HFFc6 (cell line): ENCODE measurements at places on chromosomes 12 and 14.

DNA sequence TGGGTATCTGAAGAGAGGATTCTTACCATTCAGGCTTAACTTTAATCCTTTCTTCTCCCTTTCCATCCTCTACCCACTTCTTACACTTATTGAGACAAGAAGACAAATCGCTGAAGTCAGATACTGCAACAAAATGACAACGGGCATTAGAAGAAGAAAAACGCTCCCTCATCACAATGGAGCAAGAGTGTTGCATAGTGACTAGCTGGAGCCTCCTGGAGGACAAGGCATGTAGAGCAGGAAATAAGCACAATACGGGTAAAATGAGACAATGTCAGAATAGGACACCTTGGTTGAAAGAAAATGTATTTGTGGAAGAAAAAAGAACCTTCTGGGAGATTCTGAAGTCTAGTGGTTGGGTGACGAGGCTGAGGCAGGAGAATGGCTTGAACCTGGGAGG, 501.0 kb downstream of the RERGL start:
- no peak for DNase-seq

- DNase-seq, result no peak
These were observed 402.7 kb downstream of the SOX5 start for GRCh38 chr12:23546756-23547155.

GRCh38 chr12:56723889-56724700, 1.0 kb downstream of the NACA start:
- peak; percentile 68 for DNase-seq

GRCh38 chr12:46886541-46887041, 60.8 kb upstream of the SLC38A4 start:
- peak; percentile 69 for DNase-seq

DNA sequence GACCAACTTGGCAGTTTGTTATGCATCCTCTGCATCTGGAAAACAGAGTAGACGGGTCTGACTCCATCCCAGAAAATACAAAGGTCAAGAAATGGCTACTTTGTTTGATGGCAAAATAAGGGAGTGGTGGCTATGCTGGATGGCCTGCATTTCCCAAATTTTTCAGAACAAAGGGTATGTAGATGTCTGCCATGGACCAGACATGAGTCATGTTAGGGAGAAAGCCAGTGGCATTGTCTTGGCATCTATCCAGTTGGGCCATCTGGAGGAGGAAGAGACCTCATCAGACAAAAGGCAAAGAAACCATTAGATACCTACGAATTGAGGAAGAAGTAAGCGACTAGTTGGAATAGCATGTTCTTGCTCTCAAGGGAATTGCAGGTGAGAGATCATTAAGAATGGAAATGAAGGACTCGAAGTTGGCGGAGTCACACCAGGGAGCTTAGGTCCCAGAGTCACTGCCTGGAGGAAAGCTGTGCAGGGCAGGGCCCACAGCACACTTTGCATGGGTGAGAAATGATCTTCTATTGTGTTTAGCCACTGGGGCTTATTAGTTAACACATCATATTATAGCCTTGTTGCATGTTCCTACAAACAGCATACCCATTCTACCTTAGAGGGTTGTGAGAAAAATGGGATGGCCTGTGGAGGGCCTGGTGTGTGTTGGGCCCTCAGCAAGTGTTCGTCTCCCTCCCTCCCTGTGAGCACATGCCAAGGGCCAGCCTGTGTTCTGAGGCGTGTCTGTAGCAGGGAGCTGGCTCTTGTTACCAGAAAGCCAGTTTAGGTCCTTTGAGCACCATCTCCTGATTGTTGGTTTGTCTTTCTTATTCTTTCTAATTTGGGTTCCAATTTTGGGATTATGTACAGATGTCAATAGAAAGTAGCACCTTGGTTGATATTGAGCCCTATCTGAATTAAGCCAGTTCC, 119.4 kb downstream of the KTN1 start:
- peak; percentile 46 for DNase-seq

- DNase-seq, result no peak
These were observed 35.7 kb downstream of the STK38L start for GRCh38 chr12:27279826-27280225.

DNA sequence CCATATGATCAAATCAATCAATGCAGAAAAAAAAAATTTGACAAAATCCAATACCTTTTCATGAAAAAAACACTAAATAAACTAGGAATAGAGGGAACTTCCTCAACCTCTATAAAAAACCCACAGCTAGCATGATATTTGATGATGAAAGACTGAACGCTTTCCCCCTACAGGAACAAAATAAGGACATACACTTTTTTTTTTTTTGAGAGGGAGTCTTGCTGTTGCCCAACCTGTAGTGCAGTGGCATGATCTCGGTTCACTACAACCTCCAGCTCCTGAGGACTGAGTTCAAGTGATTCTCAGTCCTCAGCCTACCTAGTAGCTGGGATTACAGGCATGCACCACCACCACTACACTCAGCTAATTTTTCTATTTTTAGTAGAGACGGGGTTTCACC, 17.9 kb upstream of the CAMKK2 start:
- no peak for DNase-seq

DNA sequence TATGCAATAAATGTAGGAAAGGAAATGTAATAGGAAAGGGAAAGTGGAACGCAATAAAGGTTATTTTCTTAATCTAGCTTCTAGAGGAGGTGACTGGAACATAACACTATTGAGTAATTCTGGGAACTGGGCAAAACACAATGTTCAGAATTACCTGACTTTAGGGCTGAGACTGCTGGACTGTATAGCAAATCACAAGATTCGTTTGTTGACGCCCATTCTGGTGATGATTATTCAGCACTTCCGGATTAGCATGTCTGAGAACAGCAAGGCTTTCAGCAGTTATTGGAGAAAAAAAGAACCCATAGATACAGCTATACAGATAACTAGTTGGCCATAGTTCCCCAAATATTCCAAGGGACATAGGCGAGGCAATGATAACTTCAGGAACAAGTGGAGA, 2.3 kb upstream of the KLRD1 start:
- no peak for DNase-seq

- no peak for DNase-seq
These were observed 186.9 kb downstream of the ALX1 start for GRCh38 chr12:85466890-85467289.

- DNase-seq, result no peak
These were observed 52.3 kb downstream of the FNTB start for GRCh38 chr14:65038966-65039365.

DNA sequence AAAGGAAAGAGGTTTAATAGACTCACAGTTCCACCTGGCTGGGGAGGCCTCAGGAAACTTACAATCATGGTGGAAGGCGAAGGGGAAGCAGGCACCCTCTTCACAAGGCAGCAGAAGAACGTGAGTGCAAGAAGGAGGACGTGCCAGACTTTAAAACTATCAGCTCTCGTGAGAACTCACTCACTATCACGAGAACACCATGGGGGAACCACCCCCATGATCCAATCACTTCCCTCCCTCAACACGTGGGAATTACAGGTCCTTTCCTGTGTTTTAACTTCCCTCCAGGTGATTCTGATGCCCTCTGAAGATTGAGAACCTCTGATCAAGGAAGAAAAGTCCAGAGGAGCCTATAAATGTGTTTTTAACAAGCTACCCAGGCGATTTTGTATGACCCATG, 358.7 kb downstream of the MED13L start:
- no peak for DNase-seq

DNA sequence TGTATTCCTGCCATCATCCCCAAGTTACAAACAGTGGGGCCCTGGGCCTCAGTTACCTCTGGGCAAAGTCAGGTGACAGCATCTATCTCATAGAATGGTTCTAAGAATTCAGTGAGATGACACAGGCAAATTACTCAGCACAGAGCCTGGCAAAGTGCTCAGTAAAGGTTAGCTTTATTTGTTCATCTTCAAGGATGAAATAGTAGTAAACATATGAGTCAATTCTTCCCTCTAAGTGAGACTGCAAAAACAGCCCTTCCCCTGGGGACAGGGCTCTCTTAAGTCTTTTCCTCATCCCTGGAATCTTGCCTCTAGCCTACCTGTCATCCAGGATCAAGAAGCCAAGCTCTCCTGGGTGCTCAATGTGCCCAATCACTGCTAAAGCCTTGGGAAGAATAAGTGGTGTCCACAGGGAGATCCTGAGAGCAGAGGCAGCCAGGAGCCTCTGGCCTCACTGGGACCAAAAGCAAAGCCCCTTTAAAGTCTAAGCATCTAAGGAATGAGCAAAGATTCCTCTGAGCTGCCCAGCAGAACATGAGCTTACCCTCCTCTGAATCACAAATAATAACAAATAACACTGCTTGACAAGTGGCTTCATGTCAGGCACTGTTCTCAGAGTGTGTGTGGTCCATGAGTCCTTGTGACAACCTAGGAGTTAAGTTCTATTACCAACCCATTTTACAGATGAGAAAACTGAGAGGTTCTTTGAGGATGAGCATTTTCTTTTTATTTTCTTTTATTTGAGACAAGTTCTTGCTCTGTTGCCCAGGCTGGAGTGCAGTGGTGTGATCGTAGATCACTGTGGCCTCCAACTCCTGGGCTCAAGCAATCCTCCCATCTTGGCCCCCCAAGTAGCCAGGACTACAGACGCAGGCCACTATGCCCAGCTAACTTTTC, 12.1 kb downstream of the NUAK1 start:
- peak; percentile 77 for DNase-seq

DNA sequence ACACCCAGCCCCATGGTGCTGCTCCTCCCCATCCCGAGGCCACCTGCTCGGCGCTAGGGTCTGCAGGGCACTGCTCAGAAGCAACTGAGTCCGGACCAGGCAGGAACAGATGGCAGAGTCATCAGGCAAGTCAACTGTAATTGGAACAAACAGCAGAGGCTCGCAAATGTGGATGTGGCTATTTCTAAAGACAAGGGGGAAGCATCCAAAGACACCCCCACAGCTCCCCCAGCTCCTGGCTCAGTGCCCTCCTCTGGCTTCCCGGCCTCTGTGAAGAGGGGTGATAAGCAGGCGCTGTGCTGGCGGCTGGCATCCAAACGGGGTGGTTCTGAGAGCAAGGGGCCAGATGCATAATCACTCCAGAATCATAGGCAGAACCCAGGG, 125.6 kb downstream of the PIWIL1 start:
- no peak for DNase-seq

- DNase-seq, result no peak
These were observed 197.8 kb downstream of the PTPRO start for GRCh38 chr12:15520083-15520482.

GRCh38 chr12:6540181-6540877, 6.0 kb downstream of the GAPDH start:
- peak; percentile 94 for DNase-seq

GRCh38 chr12:107760207-107760808, 629 bp downstream of the PRDM4 start:
- no peak for DNase-seq

- DNase-seq, result no peak
These were observed 50.3 kb downstream of the SNAPC1 start for GRCh38 chr14:61812347-61813095.

DNA sequence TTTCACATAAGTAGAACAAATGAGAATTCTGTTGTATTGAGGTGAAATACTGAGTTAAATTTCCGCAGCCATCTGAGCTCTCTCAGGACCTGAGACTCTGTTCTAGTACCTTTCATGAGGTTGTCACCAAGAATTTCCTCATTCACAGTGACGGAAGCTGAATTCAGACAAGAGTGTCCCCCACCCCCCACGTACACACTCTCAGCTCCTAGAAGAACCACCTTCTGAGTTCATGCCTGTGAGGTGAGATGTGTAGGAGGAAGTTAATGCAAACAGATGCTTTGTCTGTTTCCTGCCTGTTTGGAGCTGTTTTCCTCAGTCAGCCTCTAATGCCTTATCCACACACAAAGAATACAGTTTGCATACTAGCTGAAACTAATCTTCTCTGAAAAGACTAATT, 18.2 kb downstream of the BICDL1 start:
- DNase-seq, result no peak

- peak; percentile 71 for DNase-seq
These were observed 36.3 kb upstream of the NPFF start for GRCh38 chr12:53543539-53543938.

DNA sequence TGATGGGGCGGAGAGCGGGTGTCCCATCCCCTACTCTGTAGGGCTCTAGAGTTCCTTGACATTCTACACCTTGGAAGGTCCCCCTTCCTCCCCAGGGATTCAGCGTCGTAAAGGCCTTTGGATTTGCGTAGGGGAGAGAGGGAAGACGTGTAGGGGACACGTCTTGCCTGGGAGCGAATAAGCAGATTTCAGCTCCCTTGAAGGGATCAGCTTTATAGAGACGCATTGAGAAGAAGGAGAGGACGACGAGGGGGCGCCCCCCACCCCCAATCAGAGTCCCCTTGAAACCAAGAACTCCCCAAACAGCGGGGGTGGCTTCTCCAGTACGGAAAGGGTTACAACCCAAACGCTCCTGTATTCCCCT, 324 bp downstream of the CALCOCO1 start:
- no peak for DNase-seq

DNA sequence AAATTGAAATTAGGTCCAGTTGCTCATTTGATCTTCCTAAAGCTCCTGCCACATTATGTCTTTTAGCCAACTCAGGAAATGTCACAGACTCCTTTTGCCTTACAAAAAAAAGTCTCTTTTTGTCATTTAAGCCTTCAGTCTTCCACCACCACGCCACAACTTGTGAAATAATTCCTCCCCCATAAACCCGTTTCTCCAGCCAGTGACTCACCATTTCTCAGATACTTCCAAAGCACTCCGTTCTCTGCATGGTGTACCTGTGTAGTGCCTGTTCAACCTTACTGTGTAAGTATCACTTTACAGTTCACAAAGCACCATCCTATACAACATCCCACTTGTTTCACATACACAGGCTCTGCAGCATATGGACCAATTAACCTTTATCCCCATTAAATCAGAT, 139.5 kb upstream of the AEBP2 start:
- DNase-seq, result peak; percentile 4

DNA sequence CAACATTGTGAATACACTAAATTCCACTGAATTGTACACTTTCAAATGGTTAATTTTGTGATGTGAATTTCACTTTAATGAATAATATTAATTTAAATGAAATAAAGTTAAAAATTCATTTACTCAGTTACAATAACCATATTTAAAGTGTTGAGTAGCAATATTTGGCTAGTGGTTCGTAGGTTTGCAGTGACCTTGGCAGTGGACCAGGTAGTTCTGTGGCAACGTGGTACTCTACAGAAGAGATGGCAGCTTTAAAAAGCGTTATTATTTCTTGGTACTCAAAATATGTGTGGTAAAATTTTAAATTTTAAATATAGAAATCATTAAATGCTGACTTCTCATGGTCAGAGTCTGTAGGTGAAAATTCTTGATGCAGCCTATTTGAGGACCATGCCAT, 51.6 kb downstream of the AEBP2 start:
- no peak for DNase-seq
